Natural killer cell treated with Interleukin-12 subunit alpha and Interleukin-12 subunit beta and Interleukin-15 and Interleukin-18, amount 100 ng/mL, for 72 hours (primary cell): ENCODE measurements at places on chromosomes 6 and 20. TPM values are rescaled to one million over a fixed set of nuclear protein-coding genes. Genes with fewer than 3 reads are reported as not detected.

DNA sequence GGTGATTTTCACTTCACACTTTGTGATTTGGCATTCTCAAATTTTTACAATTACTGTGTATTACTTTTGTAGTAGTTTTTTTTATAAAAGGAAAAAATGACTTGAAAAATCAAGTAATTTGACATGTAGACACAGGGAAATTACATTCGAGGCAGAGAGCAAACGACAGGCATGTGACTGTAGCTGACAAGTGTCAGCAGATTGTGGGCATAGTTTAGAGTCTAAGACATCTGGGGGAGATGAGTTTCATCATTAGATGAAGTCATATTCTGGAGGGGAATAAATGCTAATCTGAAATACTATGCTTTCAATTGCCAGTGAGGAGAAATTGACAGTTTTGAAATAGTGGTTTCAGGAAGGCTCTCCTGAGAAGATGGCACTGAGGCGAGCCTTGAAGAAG is 126.0 kb downstream of the MTHFD1L start:
- no peak for DNase-seq

Gene CLPSL2
- not detected for total RNA-seq

DNA sequence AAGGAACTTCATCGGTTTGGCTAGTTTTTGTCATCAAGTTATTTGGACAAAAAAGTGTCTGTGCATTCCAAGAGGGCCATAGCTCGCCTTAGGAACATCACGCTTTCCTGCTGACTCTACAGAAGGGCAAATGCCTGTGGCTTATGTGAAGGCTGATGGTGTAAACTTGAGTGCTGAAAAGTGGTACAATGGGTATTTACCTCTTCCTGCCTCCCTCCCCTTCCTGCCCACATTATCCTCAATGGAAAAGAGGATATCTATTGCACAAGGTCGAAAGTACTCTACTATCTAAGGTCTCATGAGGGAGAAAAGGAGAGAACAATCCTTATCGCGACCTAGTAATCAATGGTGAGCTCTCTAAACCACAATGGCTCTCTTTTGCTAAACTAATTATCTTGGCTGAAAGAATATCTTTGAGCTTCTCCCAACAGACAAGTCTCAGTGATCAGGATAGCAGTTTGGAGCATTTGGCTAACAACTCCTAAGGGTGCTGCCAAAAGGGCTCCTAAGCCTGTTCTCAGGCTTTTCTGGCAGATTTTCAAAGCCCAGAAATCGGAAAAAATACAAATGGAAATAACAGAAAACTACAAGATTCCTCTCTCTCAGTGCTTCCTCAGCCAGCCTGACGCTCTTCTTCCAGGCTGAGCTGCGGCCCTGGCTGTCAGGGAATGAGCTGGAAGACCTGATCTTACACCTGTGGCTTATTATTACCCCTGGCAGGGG is 42.6 kb upstream of the ENPP1 start:
- DNase-seq = no peak

Gene SOBP
- 0.84 TPM for total RNA-seq

GRCh38 chr6:52596371-52597028 is 19.6 kb upstream of the TRAM2 start:
- no peak for DNase-seq

Gene CNPY3
- 38.2 TPM for total RNA-seq

DNA sequence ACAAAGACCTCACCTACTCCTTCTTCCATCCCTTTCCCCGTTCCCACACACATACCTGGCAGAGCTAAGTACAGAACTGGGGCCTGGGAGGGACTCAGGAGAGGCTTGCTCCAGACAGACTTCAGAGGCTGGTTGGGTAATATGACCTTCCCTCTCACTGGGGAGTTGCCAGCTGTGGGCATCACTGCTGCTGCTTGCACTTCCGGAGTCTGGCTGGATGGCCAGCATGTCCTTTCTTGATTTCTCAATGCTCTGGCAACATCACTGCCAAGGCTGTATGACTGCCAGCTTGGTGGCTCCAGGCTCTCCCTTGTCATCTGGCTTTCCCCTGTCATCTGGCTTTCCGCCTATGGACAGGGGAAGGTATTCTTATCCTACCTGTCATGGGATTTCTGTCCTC is 47.8 kb downstream of the CDH22 start:
- no peak for DNase-seq

GRCh38 chr6:83073615-83074014 is 6.1 kb downstream of the DOP1A start:
- no peak for DNase-seq

DNA sequence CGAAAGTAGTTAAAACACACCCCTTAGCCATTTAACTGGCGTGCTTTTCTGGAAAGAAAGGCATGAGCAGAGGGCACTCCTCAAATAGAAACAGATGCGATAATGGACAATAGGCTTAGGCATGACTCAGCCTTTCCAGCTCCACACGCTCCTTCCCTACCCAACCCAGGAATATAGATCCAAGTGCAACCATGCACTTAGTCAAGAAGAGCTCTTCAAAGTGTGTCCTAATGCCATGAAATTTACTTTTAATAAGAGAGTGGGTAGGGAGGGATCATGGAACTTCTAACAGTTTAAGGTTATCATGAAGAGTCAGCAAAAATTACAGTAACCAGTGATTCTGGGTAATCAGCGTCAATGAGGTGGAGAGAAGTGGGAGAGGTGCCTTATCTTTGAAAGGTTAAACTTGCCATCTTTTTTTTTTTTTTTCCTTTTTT is 2.4 kb upstream of the EFHC1 start:
- DNase-seq = no peak

Gene PROKR2
- total RNA-seq = not detected

- no peak for DNase-seq
Measured at GRCh38 chr20:39660226-39660625, 698.1 kb downstream of the DHX35 start.

GRCh38 chr6:71486461-71486860 is 197.8 kb downstream of the OGFRL1 start:
- no peak for DNase-seq

Gene ELOVL2
- not detected for total RNA-seq

GRCh38 chr20:16541226-16541625 is 32.0 kb downstream of the KIF16B start:
- no peak for DNase-seq

DNA sequence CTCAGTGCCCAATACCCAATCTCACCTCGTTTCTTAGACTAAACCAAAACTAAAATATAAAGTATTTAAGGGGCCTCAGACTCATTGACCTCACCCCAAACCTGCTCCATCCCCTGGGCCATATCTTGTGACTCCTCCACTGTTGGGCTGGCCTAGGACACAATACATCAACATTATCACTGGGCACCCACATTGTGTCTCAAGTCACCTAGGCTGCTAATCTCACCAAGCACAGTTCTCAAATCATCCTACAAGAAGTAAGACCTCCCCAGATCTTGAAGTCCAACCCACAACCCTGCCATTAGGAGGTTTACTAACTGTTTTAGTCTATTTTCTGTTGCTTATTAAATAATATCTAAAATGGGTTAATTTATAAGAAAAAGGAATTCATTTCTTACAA is 96.2 kb downstream of the CRYBG1 start:
- DNase-seq = no peak

Gene PDSS2
- 16.2 TPM for total RNA-seq

DNA sequence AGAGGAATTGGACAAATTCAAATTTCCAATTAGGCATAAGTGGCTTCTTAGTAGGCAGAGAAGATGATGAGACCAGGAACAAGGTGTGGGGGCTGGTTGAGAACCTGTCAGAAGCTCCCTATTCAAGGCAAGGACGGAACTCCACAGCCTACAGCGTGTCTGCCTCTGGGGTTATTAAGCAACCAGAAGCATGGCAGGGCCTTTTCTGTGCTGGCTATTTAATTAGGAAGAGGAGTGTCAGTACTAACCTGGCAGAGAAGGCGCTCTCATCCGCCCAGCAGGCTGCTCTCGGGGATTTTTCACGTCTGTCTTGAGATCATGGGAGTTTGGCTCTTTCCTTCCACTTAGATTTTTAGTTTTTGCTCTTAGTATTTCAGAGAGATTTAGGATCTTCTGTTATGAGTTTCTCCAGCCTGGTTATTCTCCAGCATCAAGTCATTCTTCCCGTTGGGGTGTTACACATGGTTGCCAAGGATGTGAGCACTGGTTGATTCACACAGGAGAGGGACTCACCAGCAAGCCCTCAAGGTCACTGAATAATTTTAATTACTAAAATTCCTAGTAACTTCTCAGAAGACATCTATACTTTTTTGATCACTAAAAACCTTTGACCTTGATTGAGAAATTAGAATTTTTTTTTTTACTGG is 23.9 kb downstream of the ADTRP start:
- no peak for DNase-seq

DNA sequence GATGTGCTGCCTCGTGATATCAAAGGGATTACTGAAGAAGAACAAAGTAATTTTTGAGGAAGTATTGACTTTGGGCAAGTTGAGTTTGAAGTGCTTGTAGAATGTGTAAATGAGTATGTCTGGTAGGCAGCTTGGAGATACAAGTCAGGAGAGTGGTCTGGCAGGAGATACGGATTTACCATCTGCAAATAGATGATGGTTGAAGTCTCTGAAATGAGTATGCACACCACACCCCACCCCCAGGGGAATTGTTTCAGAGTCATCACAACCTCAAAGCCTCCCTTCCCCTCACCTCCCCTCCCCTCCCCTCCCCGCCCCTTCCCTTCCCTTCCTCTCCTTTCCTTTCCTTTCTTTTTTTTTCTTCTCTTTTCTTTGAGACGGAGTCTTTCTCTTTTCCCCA is 16.4 kb upstream of the MCUR1 start:
- no peak for DNase-seq

- DNase-seq = no peak
Measured at GRCh38 chr20:16222859-16223411, 350.3 kb downstream of the KIF16B start.

Gene SLC22A16
- total RNA-seq = not detected

Gene MAFB
- total RNA-seq = 0.64 TPM

GRCh38 chr6:54426995-54427394 is 118.8 kb downstream of the TINAG start:
- DNase-seq = no peak

Gene KIF25
- total RNA-seq = not detected

DNA sequence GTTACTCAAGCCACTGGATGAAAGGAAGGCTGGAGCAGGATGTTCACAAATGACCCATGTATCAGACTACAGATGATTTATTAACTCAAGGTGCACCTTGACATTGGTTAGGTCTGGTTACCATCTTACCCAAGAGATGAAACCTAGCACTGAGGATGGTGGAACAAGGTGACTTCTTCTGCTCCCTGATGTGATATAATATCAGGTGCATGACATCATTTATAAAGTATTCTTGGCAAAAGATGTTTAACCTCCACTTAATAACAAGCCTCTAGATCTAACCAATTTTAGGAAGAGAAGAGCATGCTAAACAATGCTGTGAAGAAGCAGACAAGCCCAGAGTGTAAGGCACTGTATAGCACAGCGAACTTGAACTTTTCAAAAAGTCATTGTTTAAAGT is 100.9 kb downstream of the FYN start:
- DNase-seq = no peak

- DNase-seq = no peak
Measured at GRCh38 chr6:107809966-107810365, 14.1 kb downstream of the SCML4 start.

DNA sequence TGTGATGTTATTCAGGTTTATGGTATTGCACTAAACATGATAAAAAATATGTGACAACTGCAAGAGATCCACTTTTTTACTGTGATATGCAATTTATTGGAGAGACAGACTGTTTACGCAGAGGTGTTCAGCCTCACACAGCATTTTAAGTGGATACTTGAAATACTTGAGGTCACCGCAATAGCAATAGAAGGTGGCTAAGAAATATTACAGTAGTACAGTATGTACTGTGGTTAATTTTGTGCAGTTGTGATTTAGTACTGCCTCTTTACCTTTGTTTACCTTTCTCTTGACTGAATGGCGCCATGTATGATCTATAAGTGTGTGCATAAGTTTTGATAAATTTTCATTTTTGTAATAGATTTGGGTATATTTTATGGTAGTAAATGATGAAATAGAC is 17.4 kb downstream of the MACROD2 start:
- DNase-seq = no peak

DNA sequence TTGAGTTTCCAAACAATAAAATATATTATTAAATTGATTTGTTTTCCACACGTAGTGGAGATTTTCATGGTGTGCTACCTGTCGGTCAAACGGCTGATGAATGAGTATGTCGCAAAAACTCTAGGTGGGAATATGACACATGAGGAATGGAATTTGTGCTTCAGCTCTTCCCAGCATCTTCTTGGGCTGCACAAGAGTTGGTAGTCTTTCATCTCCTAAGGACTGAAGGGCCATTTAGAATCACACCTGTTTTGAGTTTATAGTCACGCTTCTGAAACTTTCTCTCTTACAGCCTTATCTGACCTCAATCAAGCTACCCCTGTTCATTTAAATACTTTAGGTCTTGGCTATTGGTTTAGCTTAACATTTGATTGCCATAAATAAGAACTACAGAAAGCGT is 157.7 kb upstream of the AKAP12 start:
- no peak for DNase-seq

DNA sequence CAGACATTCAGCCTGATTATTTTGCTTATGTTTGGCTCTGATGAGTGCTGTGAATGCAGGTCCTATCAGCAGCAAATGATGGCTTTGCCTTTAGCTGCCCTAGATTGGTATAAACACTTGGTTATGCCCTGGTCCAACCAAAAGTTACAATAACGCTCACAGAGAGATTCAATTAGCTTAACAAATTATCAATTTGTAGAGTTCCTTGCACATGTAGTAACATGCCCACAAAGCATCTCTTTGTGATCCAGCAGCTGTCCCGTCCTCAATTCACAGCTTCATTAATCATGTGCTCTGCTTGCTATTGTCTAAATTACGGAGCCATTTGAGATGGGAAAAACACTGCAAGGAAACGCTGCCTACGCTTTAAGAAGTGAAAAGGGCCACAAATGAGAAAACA is 457.9 kb downstream of the HDGFL1 start:
- DNase-seq = no peak

- no peak for DNase-seq
Measured at GRCh38 chr6:2831392-2831791, 10.3 kb downstream of the SERPINB1 start.

DNA sequence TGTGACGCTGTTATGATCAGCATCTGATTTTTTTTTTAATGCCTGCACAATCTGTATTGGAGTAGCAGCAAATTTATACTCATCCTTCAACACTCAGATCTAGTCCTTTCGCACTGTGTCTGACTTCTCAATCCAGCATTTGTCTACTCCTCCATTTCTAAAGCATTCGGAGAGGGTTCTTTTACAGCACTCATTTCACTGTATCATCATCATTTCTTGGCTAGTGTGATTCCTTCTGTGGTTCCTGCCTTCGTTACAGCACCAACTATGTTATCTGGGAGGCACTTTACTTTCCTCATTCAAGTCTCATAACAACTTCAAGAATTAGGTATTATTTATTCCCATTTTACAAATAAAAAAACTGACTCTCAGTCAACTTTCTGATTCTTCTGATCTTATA is 18.0 kb downstream of the NUDT3 start:
- no peak for DNase-seq

Gene LST1
- total RNA-seq = 34.6 TPM

GRCh38 chr6:20159781-20160540 is 52.3 kb downstream of the MBOAT1 start:
- no peak for DNase-seq

DNA sequence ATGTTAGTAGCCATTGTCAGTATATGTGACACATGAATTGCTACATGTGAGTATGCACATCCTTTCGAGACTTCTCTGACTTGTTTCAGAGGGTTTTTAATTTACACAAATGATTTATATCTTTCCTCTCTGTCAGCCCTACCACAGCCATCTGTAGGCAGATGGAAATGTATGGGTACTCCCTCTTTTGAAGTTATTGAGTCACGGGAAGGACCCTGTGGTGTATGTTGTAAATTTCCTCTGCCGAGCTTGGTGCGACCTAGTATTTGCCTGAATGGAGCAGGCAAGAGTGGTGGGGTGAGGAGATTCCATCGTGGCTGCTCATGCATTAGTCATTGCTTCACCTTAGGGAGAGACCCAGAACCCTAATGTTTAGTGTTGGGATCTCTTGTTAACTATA is 171.9 kb downstream of the JARID2 start:
- no peak for DNase-seq
